ENCODE measurements at places on chromosomes 6 and 20.

DNA sequence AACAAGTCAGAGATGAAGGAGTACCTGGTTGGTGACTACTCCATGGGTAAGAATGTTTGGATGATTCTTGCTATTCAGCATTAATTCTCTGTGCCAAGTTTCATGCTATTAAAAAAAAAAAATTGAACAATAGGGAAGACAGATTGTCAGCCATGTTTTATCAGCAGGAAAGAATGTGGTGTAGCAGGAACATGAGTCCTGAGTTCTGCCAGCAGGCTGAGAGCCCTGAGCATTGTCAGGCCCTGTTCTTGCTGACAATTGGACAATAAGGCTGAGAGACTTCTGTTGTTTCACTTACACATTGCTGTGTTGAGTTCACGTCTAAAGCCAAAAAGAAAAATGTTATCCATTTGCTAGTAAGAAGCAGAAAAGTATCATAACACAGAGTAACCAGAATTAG is 70.4 kb upstream of the SMIM28 start:
- DNase-seq = no peak

DNA sequence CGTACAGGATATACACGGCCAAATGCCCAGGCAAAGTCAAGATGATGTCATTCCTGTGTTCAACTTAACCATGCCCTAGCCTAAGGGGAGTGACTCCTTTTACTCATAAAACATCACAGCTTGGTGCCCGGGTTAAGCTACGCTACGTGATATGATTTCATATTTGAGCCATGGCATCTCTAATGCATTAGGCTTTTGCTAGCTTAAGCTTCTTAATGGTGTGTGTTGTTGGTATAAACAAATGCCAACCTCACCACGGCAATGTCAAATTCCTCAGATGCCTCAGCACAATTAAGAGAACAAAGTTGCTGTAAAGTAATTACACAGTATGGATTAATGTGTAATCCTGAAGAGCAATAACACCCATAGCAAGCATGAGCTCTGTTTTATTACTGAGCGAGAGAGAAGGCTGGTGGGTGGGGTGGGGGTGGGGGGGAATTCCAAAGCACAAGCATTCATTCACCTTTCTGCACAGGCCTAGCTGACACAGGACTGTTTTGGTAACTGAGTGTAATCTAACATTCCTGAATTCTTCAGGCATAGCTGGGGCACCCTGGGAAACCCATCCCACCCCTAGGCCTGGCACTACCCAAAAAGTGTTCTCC is 44.7 kb upstream of the CNKSR3 start:
- DNase-seq = no peak

GRCh38 chr6:148987982-148988381 is 241.2 kb downstream of the UST start:
- no peak for DNase-seq

DNA sequence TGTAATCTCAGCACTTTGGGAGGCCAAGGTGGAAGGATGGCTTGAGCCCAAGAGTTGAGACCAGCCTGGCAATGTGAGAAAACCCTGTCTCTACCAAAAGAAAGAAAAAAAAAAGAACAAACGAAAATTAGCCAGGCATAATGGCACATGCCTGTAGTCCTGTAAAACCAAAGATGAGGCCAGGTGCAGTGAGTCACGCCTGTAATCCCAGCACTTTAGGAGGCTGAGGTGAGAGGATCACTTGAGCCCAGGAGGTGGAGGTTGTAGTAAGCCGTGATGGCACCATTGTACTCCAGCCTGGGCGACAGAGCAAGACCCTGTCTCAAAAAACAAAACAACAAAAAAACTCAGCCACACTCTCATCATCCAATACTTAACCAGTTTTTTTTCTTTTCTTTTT is 32.5 kb upstream of the KIF3B start:
- DNase-seq = no peak

DNA sequence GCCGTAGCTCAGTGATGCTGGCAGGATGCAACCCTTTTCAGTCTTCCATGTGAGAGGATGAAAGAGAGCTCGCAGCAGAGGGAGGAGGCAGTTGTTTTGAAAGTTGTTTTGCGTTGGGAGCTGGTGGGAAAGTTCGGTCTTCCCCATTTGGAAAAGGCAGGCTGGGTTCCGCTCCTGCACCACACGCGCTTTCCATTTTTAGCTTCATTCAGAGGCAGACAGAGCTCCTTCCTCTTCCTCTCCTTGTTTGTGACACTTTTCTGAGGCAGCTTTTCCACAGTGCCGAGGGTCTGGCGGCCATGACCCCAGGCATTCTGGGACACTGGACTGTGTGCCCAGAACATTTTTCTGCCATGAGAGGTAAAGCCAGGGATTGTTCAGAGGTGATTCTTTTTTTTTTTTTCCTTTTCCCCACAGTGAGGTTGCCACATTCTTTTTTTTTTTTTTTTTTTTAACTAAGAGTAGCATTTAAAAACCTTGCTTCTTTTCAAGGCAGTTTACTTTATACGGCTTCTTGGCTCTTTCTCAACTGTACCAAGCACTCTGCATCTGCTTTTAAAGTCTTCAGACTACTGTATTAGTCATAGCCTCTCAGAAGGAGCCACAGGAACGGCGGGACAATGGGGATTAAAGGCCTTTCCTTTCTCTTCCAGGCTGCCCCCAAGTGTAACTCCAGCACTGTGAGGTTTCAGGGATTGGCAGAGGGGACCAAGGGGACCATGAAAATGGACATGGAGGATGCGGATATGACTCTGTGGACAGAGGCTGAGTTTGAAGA is 1.6 kb downstream of the PRDM1 start:
- no peak for DNase-seq

- no peak for DNase-seq
Observed at GRCh38 chr6:35015476-35015875, 125.7 kb downstream of the TCP11 start.

DNA sequence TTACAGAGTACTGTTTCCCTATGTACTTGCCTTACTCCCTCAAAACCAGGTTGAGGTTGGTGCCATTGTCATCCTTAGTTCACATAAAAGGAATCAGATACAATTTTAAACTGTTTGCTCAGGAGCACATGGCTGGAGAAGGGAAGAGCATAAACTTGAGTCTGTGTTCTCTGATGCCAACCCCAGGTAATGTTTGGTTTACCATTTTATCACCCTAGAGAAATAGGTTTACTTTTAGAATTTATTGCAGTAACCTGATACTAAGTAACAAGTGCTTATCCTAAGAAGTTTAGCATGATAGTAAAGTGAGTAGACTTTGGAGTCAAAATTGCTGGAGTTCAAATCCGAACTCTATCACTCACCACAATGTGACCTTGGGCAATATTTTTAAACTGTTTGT is 86.3 kb downstream of the RFPL4B start:
- DNase-seq = no peak

DNA sequence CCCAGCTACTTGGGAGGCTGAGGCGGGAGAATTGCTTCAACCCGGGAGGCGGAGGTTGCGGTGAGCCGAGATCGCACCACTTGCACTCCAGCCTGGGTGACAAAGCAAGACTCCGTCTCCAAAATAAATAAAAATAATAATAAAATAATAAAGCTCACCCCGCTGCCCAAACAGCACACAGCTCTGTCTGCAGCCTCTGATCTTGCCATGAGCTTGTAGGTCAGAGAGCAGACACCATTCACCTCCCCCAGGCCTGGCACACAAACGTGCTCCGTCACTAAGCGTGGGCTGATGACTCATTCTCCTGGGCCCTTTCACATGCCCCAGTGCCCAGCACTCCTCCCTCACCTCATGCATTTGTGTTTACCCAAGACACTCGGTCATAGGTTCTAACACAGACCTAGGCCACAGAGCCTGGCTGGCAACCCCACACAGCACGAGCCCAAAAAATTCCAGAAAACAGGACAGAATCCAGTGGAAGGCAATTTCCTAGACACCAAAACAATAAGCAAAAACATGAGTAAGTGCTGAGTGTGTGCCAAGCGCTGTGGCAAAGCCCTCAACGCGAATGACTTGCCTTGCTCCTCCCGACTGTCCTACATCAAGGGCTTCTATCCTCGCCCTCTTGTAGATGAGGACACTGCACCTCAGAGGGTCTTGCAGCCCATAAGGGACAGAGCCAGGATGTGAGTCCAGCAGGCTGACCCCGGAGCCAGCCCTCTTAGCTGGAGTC is 18.0 kb downstream of the ATP9A start:
- DNase-seq = peak; percentile 46

DNA sequence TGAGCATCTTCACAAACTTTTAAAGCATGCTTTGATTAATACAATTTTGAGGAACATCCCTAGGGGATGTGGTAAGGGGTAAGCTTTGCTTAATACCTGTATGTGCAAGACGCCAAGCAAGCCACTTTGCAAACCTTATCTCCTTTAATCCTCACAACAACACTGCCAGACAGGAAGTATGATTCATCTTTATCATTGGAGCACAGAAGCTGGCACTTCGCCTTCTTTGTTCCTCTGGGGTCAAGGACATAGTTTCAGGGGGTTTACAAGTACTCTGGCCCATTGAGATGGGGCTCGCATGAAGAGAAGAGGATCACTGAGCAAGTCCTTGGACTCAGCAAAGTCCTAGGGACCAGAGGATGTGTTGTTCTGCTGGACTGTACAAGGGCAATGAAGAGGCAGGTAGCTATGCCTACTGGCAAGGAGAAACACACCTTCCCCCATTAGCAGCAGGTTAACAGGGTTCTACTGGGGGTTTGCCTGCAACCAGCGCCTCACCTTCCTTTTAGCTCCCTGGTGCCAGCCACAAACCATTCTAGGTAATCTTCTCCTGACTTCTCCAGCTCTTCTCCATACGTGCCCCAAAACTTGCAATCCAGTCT is 8.8 kb downstream of the TMEM244 start:
- DNase-seq = no peak

Measured in NCI-H345 (cell line).